Fibroblast of skin of left quadriceps (primary cell): ENCODE measurements at places on chromosomes 5 and 9.

GRCh38 chr9:122191584-122191983 lies 31.9 kb downstream of the MORN5 start:
- no peak for DNase-seq

DNA sequence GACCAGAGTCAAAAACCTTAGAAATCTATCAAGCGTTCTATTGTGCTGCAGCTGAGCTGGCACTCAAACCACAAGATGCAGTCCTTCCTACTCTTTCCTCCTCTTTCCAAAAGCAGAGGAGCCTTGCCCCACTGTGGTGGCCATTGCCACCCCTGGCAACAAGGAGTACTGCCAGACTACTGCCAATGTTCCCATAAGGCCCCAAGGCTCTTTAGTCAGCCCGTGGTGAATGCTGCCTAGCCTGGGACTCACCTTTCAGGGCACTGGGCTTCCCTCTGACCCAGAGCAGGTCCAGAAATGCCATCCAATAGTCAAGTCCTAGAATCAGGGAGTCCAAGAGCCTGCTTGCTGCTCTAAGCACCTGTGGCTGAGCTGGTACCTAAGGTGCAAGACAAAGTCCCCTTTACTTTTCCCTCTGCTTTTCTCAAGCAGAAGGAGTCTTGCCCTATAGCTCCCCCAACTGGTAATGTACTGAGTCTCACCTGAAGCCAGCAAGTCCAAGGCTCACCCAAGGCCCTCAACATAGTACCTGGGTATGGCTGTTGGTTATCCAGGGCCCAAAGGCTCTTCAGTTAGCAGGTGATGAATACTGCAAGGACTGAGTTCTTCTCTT lies 219.4 kb downstream of the ATPSCKMT start:
- DNase-seq, result no peak

DNA sequence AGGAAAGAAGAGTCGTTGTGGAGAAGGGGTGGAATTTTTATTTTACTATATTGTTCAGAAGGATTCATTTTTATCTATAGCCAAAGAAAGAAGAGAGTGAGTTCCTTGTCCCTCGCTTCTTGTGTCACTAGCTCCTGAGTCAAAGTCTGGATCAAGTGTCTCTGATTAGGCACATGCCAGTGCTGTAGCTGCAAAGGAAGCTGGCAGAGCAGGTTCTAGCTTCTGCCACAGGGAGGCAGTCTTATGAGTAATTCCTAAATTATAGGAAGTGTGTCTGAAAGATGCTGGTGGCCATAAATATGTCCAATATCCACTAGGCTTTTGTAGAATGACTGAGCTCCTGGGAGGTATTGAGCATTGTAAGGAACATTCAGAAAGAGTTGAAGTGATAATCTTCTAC lies 84.7 kb downstream of the DOCK2 start:
- no peak for DNase-seq

DNA sequence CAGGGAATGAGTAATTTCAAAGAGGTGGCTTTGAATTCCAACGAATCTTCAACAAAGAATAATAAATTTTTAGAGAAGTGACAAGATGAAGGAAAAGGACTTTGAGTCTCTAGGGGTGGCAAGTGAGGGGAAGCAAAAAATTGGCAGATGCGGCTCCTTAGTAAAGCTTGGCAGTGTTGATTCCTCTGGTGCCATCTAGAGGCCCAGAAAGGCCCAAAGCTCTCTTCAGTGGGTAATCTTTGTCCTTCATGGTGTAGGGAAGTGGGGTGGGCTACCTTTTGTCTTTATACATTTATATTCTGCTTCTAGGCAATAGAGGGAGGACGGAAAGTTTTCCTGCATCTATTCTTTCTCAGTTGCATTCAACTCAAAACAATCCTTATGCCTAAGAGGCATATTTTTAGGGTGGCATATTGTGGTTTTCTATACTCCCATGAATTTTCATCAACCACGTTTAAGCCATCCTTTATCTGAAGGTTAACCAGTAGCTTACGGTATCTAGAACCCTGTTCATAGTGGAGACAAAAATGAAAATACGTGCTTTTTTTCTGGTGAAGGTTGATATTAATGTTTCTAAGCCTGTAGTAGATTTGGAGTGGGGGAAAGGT lies 17.5 kb upstream of the ROPN1L start:
- no peak for DNase-seq

DNA sequence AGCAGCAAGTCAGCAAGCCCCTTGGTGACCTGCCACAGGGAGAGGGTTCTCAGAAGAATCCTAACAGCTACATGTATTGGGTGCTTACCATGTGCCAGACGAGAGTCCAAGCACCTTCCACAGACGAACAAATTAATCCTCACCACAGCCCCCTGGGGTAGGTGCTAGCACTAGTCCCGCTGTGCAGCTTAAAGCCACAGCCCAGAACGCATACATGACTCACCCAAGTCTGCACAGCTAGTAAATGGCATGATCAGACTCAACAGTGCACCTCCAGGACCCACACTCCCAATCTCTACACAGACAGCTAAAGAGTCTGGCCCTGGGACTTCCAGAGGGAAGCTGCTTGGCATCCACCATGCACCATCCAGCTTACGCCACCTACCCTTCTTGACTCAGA lies 111.5 kb downstream of the PAX5 start:
- DNase-seq, result no peak

- DNase-seq, result no peak
Measured at GRCh38 chr5:1099926-1100663, 11.8 kb downstream of the SLC12A7 start.

DNA sequence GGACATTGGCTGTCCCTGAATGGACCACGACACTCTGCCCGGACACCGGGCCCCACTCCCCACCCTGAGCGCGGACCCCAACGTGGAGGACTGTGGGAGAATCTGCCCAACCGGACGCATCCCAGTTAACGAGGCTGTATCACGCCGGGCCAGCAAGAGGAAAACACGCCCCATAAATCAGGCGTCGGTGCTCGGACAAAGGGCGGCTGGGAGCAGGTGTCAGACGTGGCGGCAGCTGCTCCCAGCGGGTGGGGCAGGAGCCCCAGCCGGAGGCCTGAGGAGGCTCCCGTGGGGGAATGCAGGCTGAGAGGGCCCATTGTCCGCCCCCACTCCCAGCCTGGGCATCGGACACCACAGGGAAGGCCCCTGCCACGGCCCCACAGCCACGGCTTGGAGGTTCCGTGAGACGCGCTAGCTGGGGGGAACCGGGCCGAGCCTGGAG lies 19.2 kb downstream of the NOTCH1 start:
- no peak for DNase-seq

GRCh38 chr5:177443144-177443983 lies 3.2 kb upstream of the PRR7 start:
- DNase-seq, result no peak

DNA sequence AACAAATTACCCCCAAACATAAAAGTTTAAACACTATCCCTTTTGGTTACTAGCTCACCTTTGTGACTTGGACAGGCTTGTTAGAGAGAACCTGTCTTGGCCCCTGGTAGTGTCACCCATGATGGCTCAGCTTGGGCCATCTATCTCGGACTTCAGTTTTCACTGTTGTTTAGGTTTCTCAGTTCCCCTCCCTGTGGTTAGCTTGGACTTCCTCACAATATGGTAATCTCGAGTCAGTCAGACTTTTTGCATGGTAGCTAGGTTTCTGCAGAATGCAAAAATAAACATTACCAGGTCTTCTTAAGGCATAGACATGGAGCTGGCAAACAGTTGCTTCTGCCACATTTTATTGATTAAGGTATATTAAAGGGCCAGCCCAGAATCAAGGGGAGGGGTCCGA lies 324.3 kb upstream of the RORB start:
- DNase-seq, result no peak

DNA sequence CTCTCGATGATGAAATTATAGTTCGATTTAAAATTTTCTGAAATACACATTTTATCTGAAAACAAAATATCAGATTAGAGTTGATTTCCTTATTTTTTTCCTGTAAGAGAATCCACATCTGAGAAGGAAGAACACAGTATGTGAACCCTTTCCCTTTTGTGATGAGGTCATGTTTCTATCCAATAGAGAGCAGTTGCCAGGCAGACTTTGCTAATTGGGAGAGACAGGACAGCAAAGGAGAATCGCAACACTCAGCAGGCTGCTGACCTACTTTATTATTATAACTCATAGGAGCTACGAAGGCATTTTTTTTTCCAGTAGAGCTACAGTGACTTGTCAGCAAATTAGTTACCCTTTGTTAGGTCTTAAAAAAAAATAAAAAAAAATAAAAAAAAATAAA lies 242.1 kb downstream of the HCN1 start:
- no peak for DNase-seq

GRCh38 chr5:171934586-171934985 lies 71.9 kb downstream of the FBXW11 start:
- no peak for DNase-seq

GRCh38 chr9:88932766-88933165 lies 58.5 kb upstream of the S1PR3 start:
- DNase-seq, result no peak

DNA sequence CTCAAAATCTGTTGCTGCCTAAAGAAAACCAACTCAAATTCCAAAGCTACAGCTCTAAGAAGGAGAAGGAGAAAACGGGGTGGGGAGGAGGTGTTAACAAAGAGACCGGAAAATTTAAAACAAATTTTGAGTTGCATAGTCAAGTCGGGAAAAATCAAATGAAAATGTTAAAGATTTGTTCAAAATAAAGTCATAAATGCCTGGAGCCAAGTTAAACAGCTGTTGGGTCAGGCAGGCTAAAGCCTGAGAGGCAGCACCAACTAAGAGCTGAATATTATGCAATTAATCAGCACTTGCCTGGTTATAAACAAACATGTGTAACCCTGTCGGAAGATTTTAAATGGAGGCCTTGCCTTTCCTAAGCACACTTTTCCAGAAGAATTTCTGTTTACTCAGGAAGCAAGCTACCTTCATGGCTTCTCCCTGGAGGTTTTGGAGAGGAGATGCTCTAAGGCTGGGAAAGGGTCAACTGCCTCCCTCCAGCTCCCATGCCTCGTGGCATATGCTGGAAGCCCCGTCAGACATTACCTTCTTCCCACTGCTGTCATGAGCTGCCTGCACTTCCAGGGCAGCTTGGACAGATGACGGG lies 270.5 kb downstream of the DMRT2 start:
- DNase-seq, result no peak

- no peak for DNase-seq
Measured at GRCh38 chr9:94666364-94667099, 27.2 kb upstream of the FBP1 start.

DNA sequence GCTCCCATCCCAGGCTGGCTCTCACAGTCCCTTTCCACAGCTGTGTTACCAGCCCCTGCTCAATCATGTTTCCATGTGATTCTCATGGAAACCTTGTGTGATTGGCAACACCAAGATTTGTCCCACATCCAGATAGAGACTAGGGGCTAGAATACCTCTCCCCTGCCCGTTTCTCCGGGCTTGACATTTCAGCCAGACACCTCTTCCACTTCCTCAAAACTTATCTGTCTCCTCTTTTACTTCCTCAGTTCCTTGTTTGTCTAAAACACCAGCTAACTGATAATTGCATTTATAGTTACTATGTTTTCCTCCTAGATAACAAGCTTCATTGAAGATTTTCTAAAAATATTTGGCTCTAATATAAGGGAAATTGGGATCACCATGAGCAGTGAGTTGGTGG lies 16.6 kb upstream of the KCNMB1 start:
- DNase-seq, result no peak

DNA sequence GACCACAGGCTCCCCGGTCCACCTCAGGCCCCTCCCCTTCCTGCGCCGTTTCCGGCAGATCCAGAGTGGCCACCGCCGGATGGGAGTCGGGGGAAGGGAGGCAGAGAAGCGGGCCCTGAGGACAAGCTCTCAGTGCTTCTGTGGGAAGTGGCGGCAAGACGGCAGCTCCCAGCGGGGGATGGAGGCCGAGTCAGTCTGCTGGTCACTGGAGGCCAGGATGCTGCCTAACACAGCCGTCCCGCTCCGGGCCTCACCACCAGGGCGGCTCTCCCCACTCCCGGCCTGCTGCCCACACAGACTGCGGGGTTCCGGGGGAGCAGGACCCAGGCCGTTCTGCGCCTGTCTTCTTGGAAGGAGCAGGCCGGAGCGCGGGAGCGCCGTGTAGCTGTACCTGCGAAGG lies 31.4 kb downstream of the FXN start:
- no peak for DNase-seq

DNA sequence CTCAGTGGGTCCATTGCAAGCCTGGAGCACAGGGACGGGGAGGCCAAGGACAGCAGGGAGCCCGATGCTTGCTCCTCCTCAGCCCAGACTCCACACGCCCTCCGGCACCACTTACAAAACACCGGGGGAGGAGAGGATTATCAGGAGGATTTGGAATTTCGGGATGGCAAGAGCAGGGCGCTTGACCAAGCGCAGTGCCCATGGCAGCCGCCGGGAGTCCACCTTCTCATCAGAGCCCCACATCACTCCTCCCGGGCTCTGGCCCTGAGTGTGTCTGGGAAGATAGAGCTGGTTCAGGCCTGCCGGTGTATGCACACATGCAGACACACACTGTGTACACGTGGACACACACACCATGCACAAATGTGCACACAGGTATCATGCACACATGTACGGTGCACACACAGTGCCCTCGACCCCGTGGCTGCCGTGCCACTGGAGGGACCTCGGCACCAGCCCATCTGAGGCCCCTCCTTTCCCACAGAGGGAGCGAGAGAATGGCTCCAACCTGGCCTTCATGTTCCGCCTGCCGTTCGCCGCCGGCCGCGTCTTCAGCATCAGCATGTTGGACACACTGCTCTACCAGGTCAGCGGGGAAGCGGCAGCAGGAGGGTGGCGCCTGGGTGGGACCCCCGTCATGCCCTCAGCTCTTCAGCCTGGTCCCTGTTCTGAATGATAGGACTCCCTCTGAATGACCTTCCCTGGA lies 81.7 kb downstream of the KCNT1 start:
- no peak for DNase-seq

DNA sequence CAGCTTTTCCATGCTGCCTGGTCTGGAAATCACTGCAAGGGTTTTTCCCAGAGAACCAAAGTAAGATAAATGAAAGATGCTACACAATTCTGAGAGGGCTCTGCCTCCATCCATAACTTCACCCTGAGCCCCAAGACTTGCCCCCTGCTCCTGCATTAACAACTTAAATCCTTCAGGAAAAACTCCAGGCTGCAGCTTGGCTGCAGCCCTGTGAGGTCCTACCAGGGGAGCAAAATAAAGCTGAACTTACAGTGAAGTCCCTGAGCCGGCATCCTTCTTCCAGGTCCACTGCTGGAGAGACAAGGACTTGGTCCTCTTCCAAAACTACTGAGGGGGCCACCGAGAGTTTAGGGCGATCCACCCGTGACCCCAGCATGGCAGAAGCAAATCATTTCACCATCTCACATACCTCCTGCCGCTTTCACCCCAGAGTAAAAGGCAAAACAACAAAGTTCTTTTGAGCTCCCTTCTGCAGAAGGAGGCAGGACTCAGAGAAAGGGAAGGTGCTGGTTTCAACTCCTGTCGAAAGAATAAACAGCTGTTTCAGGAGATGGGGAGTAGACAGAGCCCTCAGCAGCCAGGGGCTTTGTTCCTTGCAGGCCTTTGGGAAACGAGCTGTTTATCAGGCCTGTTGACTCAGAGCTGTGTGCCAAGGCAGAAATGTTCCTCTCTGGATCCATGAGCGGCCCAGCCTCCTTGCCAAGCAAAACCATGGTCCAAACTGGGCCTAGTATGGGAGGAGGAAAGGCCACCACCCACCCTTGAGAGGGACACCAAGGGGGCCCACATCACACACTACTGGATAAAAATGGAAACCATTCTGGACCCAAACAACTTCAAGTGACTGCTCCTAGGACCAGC lies 20.6 kb downstream of the GGTA1 start:
- no peak for DNase-seq
